Glomerular endothelial cell (primary cell): ENCODE measurements at places on chromosomes 11 and 22. TPM values are rescaled to one million over a fixed set of nuclear protein-coding genes. Genes with fewer than 3 reads are reported as not detected.

- no peak for DNase-seq
Observed at GRCh38 chr22:27667121-27667843, 134.3 kb downstream of the MN1 start.

- no peak for DNase-seq
Observed at GRCh38 chr11:126157326-126158030, 54.0 kb downstream of the RPUSD4 start.

DNA sequence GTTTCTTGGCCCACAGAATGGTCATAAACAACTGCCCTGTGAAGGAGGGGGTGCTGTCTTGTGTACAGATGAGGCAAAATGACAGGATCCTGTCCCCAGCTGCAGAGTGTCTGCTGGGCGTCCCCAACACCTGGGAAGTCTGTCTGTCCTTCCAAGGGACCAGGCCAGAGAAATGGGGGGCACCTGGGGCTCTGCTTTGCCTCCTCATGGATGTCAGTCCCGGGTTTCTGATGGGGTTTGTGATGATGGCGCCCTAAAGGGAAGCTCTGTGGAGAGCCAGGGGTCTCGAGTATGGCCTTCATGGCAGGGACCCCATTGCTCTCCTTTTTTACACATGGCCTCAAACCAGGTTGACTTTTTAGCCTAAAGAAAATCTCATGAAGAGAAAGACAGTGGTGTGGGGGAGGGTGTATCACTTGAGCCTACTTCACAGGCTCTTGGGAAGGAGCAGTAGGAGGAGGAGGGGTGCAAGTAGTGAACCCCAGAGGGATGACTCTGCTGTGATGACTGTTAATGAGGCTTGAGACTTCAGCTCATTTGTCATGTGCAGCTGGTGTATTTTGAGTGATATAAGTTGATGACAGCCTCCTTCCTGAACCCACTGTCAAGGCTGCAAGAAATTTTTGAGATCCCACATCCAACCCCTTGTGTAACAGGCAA lies 40.6 kb upstream of the TUB start:
- no peak for DNase-seq

DNA sequence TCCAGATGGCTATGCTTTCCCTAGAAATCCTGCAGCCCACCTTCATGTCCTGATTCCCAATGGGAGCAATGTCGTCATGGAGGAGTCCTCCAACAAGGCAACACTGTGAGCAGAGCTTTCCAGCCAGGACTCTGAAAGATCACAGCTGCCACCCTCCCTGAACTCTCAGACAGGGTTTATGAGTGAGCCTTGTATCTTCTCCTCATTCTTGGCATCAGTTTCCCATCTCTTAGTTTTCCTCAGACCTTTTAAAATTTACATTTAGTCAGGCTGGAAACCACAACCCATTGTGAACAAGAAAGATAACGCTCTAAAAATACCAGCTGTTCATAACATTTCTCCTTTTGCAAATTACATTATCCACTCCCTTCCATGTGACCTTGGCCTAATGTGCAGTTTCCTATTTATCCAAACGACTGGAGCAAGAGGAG lies 15.6 kb upstream of the LYVE1 start:
- no peak for DNase-seq

- no peak for DNase-seq
Observed at GRCh38 chr22:39309881-39310714, 9.3 kb downstream of the RPL3 start.

- DNase-seq = no peak
Observed at GRCh38 chr11:129056916-129057315, 114.2 kb upstream of the TP53AIP1 start.

DNA sequence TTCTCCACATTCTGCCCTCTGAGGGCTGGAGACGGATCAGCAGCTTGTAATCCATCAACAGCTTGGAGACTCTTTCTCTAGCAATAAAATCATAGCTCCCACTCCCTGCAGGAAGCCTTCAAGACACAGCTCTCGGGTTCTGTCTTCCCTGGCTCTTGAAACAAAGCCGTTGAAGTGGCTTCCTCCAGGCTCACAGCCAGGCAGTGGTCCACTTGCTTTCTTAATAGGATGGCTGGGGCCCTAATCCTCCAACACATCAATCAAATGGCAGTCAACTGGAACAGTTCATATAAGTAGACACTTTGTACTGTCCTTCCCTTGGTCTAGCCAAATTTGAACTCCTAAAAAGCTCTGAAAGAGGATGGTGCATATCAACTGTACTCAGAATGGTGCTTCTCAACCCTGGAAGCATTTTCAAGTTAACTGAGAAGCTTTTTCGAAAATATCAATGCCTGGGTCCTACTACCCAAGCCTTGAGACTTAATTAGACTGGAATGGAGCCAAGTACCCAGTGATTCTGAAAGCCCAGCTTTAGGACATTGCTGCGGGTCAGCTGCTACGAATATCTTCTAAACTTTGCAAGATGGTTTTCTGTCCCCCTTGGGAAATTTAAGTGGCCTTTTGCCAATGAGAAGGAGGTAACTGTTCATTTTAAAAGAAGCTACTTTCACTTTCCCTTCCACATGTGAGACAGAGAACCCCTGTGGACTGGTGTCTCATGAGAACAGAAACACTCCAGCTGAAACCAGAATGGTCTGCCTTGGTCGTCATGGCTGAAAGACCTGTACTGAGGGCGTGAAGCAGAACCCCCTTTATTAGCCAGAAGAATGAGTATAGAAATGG lies 74.7 kb downstream of the SC5D start:
- DNase-seq = no peak

Gene RAB39A
- total RNA-seq = not detected in 2 replicates

- no peak for DNase-seq
Observed at GRCh38 chr11:12506404-12506921, 129.1 kb downstream of the PARVA start.

Gene ANGPTL5
- not detected in 2 replicates for total RNA-seq

GRCh38 chr11:19176629-19177186 lies 25.1 kb downstream of the CSRP3 start:
- DNase-seq = no peak

GRCh38 chr22:31140746-31141145 lies 438 bp upstream of the PLA2G3 start:
- DNase-seq = no peak

GRCh38 chr11:64888729-64889511 lies 10.5 kb upstream of the EHD1 start:
- no peak for DNase-seq

GRCh38 chr11:2582351-2582945 lies 117.3 kb downstream of the KCNQ1OT1 start:
- no peak for DNase-seq

Gene F2
- 0.19 TPM in 1 of 2 replicates, not detected in the other for total RNA-seq

DNA sequence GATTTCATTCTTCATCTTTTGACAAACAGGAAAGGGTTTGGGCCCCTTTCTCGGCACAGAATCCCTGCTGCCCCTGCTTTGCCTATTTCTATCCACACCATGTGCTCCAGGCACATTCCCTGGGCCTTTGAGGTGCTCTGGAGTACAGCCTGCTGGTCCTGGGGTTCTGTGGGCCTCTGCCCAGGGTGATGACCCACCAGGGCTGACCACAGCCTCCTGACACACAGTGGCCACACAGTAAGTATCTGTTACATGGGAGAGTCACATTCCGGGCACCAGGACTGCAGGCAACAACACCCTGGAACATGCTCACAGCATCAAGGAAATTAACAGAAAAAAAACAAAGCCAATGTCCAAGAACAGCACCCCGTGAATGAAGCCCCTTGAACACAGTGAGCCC lies 39.1 kb downstream of the SCUBE2 start:
- no peak for DNase-seq

Gene C11orf87
- 0.12 TPM in 1 of 2 replicates, not detected in the other for total RNA-seq

Gene CSNK2A3
- 1.1 and 2.0 TPM in 2 replicates for total RNA-seq

- no peak for DNase-seq
Observed at GRCh38 chr22:21947040-21948014, 5.3 kb downstream of the PPM1F start.

Gene STK33
- 4.1 and 6.4 TPM in 2 replicates for total RNA-seq

GRCh38 chr11:1841511-1842148 lies 2.8 kb downstream of the TNNI2 start:
- DNase-seq = no peak

Gene TPCN2
- 7.8 and 19.7 TPM in 2 replicates for total RNA-seq

Gene B3GAT1
- not detected in 2 replicates for total RNA-seq

- no peak for DNase-seq
Observed at GRCh38 chr11:45900916-45901617, 6.0 kb downstream of the FREY1 start.

Gene MOGAT2
- total RNA-seq = not detected in 2 replicates
